Dermis microvascular lymphatic vessel endothelial cell (primary cell): ENCODE measurements at places on chromosomes 12 and 14.

- DNase-seq = no peak
Measured at GRCh38 chr12:55744340-55745030, 1.6 kb downstream of the GDF11 start.

GRCh38 chr12:123571343-123571813 is 13.0 kb upstream of the TMED2 start:
- no peak for DNase-seq

DNA sequence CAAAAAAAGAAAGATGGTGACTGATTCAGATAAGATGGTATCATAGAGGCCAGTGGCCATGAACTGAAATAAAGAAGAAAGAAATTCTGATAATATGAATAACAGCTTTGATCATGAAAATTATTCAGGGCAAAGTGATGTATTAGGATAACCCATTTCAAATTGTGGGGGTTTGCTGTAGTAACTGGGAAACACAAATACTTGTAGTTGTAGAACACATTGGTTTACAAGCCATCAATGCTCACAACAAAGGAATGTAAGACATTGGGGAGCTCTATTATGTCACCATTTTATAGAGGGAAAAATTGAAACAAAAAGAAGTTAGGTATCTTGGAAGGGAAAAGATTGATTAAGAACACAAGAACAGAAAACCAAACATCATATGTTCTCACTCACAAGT is 140.4 kb upstream of the FRMD6 start:
- no peak for DNase-seq

GRCh38 chr14:58680698-58681097 is 42.9 kb downstream of the DACT1 start:
- DNase-seq = no peak

DNA sequence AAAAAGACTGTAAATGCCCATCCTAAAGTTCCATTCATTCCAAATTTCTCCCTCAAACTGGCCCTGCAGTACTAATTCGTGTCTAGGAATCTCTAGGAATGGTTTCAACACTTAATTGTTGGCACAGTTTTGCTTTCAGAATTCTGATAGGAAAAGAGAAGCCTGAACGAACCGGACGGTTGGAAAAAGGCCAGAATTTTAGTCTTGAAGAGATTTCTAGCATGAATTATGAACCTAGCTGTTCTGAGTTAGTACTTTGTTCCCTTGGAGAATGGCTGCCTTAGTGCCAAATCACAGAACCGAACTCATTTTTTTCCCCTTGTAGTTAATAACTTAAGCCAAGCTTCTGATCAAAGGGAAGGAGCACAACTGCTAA is 262.6 kb downstream of the ADAMTS20 start:
- DNase-seq = no peak

DNA sequence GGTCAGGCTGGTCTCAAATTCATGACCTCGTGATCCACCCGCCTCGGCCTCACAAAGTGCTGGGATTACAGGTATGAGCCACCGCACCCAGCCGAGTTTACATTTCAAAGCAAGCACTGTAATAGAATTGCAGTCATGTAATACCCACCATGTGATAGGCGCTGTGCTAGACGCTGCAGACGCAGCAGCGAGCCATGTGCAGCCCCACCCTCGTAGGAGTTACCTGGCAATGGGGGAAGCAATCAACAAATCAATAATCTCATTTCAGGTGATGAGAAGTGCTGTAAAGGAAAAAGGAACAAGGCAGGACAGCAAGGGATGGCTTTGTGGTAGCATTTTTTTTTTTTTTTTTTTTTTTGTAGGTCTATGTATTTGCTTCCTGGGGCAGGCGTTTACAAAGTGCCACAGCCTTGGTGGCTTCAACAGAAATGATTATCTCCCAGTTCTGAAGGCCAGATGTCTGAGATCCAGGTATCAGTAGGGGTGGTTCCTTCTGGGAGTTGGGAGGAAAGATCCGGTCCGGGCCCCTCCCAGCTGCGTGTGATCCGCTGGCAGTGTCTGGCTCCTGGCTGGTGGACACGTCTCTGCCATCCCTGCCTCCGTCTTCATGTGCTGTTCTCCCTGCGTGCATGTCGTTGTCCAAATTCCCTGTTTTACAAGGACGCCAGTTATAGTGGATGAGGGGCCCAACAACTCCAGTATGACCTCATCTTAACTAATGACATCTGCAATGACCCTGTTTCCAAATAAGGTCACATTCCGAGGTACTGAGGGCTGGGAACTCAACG is 72.8 kb downstream of the TNFAIP2 start:
- DNase-seq = no peak

- peak; percentile 61 for DNase-seq
Measured at GRCh38 chr12:29519585-29520182, 22.2 kb upstream of the OVCH1 start.

DNA sequence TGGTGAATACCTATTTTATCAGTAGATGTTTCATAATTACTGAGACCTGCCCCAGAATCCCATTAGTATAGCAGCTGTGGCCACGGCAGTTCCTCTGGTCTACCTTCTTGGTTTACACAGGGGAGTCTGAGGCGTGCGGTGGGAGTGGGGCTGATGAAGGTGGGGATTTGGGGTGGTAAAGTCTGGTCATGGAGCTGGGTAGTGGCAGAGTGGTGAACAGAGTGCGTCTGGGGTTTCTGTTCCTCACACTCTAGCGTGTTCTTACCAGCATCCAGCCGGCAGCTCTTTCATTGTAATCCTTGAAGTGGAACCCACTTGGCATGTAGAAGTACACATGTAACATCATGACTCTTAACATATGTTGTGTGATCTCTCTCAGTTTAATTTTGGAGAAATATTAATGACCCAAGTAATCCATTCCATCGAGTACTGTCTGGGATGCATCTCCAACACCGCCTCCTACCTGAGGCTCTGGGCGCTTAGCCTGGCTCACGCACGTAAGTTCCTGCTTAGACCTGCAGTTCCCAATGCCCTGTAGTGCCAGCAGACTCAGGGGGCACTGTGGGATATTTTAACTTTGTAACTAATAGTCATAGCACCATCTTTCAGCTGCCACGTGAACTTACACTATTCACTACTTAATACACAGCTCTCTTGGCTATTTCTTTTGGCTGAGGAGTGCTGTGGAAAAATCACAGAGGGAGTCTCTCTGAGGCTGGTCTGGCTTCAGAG is 7.9 kb upstream of the DNAH10 start:
- DNase-seq = no peak

DNA sequence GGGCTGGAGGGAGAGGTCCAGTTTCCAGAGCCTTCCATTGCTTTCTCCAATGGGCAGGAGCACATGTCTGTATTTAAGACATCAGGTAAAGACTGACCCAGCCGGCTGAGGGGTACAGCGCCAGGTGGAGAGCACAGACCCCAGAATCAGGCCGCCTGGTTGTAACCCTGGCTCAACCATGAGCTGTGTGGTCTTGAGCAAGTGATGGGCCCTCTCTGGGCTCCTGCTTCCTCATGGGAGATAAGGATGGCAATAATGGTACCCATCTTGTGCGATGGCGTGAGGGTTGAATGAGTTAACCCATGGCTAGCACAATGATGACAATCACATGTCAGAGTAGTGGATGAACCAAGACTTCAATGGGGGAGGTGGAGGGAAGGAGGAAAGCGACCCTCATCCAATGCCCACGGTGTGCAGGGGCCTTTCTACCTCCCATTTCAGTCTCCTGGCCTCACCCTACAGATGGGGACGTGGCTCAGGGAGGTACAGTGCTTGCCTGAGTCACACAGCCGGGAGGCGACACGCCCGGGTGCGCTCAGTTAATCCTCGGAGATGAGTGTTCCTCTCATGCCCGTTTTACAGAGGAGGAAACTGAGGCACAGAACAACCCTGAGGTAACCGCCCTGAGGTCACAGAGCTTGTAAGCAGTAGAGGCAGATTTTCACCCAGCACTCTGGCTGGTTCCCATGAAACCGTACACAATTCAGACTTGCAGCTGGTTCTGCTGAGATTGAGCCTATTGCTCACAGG is 163.9 kb downstream of the RBM19 start:
- DNase-seq = no peak

DNA sequence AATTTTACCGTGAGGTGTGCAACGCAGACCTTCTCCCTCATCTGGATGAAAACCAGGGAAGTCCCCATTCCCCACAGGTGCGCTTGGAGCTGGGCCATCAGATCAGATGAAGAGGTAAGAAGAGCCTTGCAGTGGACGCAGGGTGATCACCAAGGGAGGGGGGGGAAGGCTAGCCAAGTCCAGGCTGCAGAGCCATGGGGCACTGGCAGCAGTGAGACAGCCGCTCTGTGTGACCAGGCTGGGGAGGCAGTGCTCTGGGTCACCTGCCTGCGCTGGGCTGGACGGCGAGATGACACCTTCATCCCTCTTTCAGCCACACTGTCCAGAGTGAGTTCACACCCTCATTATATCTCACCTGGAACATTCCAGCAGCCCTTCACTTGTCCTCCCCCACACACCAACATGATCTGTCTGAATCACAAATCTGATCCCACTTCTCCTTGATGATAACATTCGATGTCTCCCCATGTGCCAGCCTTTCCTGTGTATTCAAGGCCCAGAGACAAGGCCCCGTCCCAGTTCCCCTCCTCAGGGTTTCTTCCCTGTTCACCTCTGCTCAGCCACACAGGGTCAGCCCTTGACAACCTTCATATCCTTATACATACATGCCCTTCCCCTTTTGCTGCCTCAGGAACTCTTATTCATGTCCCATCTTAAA is 65.9 kb upstream of the VASH1 start:
- DNase-seq = no peak

GRCh38 chr14:67975470-67975869 is 155.9 kb downstream of the RAD51B start:
- no peak for DNase-seq

GRCh38 chr14:105384041-105384557 is 14.2 kb upstream of the TEX22 start:
- DNase-seq = no peak

DNA sequence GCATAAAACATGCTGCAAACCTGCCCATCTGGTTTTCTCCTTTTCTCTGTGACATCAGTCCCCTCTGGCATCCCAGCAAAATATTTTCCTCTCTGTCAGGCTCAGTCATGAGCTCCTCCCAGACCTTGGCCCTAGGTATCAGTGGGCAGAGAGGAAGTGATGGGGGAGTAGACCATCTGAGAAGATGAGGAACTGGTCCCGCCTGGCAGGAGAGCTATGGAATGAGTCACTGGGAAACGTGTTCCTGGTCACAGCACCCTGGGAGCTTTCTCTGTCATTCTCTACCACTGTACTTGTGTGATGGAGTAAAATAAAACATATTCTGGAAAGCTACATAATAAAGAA is 5.0 kb upstream of the SRSF9 start:
- no peak for DNase-seq

DNA sequence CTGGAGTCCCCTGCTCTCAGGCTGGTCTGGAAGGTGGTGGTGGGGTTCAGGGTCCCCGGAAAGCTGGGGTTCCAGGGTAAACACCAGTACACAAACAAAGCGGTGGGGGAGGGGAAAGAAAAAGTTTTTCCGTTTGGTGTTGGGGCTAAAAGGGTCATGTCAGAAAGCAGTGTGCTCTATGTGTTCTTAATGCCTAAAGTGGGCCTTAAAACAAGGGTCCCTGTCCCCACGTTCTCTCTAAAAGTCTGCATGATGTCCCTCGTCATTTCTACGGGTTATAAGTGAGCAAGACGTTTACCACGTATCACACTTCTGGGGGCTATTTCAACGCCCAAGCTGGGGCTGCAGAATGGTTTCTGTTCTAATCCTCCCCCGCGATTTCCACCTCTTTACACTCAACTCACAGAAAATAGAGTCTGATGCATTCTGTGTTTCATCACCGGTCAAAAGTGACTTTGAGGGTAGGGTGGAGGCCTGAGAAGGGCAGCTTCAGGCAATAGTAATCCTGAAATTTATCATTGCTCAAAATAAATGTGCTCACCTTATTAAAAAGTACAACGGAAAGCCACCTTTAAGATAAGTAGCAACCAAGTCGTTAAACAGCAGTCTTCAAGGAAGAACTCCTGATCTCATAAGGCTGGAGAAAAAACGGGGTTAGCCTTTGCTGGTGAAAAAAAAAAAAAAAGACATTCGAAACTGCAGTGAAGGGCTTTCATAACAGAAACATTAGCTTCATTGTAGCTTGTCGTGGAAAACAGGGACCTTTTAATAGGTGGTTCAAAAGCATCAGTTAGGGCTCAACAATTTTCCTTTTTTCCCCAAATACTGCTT is 63.9 kb upstream of the PTGR2 start:
- DNase-seq = no peak

DNA sequence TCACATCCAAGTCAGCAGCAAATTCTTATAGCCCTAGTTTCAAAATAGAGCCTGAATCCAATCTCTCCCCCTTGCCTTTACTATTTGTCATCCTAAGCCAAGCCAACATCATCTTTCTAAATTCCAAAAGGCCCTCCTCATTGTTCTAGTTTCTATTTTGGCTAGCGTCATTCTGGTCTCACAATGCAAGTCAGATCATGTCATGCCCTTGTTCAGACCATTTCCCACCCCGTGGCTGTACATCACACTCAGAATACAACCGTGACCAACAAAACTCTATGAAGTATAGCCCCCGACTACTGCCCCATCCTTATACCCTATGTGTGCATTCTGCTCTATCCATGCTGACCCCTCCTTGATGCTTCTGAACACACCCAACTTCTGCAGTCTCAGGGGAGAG is 12.3 kb upstream of the GNG2 start:
- no peak for DNase-seq

DNA sequence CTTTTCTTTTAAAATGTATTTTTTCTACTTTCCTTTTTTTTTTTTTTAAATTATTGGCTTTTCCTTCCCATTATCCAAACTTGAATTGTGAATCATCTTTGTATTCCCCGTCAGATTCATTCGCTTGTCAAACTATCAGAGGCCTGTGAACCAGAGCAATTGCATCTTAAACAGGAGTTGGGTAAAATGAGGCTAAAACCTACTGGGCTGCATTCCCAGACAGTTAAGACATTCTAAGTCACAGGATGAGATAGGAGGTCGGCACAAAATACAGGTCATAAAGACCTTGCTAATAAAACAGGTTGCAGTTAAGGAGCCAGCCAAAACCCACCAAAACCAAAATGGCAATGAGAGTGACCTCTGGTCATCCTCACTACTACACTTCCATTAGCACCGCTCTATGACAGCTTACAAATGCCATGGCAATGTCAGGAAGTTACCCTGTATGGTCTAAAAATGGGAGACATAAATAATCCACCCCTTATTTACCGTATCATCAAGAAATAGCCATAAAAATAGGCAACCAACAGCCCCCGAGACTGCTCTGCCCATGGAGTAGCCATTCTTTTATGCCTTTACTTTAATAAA is 19.9 kb downstream of the FUT8 start:
- DNase-seq = no peak

DNA sequence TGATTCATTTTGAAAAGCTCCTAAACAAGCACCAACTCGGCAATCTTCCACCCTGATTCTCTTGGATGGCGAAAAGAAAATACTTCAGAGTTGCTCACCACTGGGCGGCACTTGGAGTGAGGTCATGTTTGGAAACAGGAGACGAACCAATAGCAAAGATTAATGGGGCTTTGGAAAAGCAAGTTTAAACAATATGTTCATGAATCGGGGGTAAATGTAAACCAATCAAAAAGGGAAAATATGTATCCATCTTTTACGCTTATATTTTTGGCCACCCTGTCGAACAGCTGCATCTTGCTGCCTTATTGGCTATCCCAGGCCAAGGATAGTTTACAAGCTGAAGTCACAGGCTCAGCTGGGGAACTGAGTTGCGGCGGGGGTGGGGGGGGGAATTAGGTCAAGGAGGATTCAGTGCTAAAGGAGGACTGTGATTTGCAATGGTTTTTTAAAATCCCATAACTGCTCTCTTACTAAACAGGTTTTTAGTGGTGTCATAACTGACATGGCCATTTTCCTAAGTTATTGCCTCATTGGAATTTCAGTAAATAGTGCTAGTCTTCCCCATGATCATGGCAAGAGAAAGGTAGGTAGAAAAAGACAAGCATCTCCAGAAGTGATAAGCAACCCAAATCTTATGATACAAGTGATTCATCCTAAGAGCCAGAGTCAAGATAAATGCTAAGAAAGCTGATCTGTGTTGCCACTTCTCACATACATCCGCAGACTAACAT is 210.6 kb downstream of the PHLDA1 start:
- no peak for DNase-seq
